ENCODE measurements at places on chromosomes 5 and 9. TPM values are rescaled to one million over a fixed set of nuclear protein-coding genes. Genes with fewer than 3 reads are reported as not detected.

The STC2 gene
- total RNA-seq = 63.8 TPM

The TICAM2 gene
- 1.6 TPM for total RNA-seq

The FOXD4 gene
- total RNA-seq = 0.70 TPM

The HOMER1 gene
- total RNA-seq = 4.0 TPM

The RIMOC1 gene
- 33.7 TPM for total RNA-seq
